ENCODE measurements at places on chromosomes 1 and 21. TPM values are rescaled to one million over a fixed set of nuclear protein-coding genes. Genes with fewer than 3 reads are reported as not detected.

DNA sequence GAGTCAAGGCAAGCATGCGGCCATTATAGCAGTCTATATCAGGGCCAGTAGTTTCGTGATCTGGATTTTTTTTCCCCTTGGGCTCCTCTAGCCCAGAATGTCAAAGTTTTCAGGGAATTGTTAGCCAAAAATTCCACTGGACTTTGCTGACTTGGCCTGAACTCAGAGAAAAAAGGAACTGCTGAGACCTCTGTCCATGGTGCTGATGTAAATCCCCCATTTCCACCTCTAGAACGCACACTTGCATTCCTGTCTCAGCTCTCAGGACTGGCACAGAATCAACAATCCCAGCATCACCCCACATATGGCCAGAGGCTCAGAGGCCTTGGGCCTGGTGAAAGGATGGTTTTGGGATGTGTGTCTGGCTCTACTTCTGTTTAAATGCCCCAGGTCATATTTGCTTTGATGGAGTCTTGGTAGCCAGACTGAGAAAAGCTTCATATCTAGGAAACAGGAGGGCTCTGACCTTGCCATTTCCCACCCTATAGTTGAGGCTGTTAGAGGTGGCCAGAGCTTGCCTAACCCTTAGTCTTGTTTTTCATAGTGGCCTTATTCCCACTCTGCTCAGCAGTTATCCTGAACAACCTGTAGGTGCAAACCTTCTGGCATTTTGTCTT, 16.9 kb upstream of the EFCAB14 start:
- H3K27ac ChIP-seq: no peak overlapping the region
- H3K4me1 ChIP-seq: no peaks in the 10 kb centered on the region
- peaks cover 33% of the 10 kb centered on the region for H3K27me3 ChIP-seq
- H3K36me3 ChIP-seq: no peaks in the 10 kb centered on the region

Gene MSTO1
- total RNA-seq: 55.5 TPM

DNA sequence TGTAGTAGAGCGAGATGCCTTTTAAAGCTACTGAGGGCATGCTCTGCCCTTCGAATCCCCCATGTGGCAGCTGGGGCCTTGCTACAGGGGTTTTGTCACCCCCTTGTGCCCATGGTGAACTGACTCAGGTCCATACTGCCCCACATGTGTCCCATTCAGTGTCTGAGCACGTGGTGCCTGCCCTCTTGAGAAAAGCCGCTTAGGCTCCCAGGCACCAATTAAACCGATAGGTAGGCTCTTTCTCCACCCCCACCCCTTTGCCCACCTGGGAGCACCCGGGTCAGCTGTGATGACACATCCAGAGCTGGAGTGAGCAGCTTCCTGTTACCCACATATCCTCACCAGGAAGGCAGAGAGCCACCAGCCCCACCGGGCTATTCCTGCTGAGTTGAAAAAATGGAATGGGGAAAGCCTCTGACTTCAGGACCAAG, 30.5 kb downstream of the TMCC2 start:
- peaks cover 16% of the 10 kb centered on the region for H3K4me1 ChIP-seq
- DNase-seq: no peak
- H3K36me3 ChIP-seq: no peaks in the 10 kb centered on the region
- H3K27me3 ChIP-seq: no peaks in the 10 kb centered on the region
- H3K4me3 ChIP-seq: no peak overlapping the region

Gene HSD3B2
- total RNA-seq: 0.32 TPM

DNA sequence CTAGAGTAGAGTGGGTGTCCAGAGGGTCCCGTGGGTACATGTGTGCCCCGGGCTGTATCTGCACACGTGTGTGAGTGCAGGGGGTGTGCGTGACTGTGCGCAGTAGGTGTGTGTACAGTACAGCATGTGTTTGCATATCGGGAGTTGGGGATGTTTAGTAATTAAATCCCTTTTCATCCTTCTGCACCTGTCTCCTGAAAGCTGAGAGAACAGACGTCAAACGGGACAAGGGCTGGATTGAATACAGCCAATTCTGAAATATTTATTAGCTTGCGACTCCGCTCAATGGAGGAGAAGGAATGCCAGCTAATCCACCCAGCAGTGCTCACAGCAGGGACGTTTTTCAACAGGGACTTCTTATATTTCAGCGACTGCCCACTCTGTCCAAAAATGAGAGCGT, 44.7 kb upstream of the CASZ1 start:
- no peaks in the 10 kb centered on the region for H3K4me1 ChIP-seq
- no peaks in the 10 kb centered on the region for H3K27me3 ChIP-seq
- H3K27ac ChIP-seq: no peak overlapping the region
- DNase-seq: no peak

DNA sequence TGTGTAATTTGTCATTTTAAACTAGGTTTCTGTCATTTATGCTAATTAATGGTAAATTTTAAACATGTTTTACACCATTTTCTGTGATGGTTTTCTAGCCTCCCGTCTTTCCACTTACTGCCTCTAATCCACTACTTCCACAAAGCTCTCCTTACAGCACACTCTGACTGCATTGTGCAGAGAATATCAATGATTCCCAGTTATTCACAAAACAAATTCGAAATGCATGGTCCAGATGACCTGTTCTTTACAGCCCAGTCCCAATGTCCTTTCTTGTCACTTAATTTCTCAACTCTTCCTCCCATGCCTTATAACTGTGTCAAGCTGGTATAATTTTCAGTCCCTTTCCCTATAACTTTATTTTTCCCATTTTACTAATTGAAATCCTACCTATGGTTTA, 770.5 kb downstream of the USP25 start:
- peaks cover 7% of the 10 kb centered on the region for H3K4me1 ChIP-seq
- peaks cover 16% of the 10 kb centered on the region for H3K36me3 ChIP-seq
- peak overlapping the region; percentile 59 for H3K27ac ChIP-seq
- H3K4me3 ChIP-seq: no peak overlapping the region

Gene RNU1-3
- 3,937 TPM for total RNA-seq

DNA sequence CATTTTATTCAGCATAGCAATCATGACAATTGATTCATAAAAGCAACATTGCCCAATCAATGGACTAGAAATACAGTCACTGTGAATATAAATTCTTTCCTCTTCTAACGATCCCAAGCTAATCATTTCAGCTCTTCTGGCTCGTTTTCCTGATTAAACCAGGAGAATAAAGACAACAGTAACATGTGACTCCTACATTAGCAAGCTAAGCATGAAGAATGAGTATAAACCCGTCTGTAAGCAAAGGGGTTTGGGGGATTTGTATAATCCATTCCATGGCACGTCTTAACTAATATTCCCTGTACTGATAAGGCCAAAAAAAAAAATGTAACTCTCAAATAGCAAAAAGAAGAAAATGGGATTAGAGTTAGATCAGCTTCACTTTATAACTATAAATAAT, 21.6 kb downstream of the IRF2BP2 start:
- H3K4me1 ChIP-seq: peaks cover 28% of the 10 kb centered on the region
- H3K27me3 ChIP-seq: no peaks in the 10 kb centered on the region
- H3K4me3 ChIP-seq: no peak overlapping the region
- H3K27ac ChIP-seq: no peak overlapping the region
- DNase-seq: no peak

DNA sequence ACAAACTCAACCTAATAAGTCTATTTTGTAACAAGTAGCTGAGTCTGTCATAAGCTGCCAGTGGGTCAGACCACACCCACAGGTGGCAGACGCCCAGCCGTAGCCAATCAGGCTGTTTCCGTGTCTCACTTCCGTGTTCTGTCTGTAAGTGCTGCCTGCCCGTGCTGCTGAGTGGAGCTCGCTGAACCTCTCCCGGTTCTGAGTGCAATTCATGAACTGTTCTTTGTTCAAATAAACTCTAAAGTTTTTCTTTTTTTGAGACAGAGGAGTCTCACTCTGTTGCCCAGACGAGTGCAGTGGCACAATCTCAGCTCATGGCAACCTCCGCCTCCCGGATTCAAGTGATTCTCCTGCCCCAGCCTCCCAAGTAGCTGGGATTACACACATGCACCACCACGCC, 25.1 kb downstream of the POFUT2 start:
- no peak for DNase-seq
- no peak overlapping the region for H3K4me3 ChIP-seq
- H3K36me3 ChIP-seq: peaks cover 35% of the 10 kb centered on the region
- H3K4me1 ChIP-seq: no peaks in the 10 kb centered on the region
- no peak overlapping the region for H3K27ac ChIP-seq
